ENCODE measurements at places on chromosomes 2 and 18. TPM values are rescaled to one million over a fixed set of nuclear protein-coding genes. Genes with fewer than 3 reads are reported as not detected.

LRRC30 gene
- not detected for total RNA-seq

ZNF236 gene
- 9.4 TPM for total RNA-seq

TACR1 gene
- 0.56 TPM for total RNA-seq

CRYBA2 gene
- total RNA-seq, result not detected

PROM2 gene
- total RNA-seq, result under 0.01 TPM

UCN gene
- 1.1 TPM for total RNA-seq

TEKT4 gene
- total RNA-seq, result not detected

SCN7A gene
- under 0.01 TPM for total RNA-seq

ZNF892 gene
- 4.0 TPM for total RNA-seq

CPLX4 gene
- not detected for total RNA-seq

ANKRD30BL gene
- not detected for total RNA-seq

SERPINB2 gene
- 0.38 TPM for total RNA-seq

MERTK gene
- 1.7 TPM for total RNA-seq

MYCN gene
- not detected for total RNA-seq

SERPINB10 gene
- not detected for total RNA-seq

POMC gene
- total RNA-seq, result 0.85 TPM

RGPD4 gene
- under 0.01 TPM for total RNA-seq

DAW1 gene
- total RNA-seq, result 31.6 TPM

DSC3 gene
- total RNA-seq, result under 0.01 TPM

C2orf80 gene
- not detected for total RNA-seq

POTEC gene
- under 0.01 TPM for total RNA-seq

M1AP gene
- total RNA-seq, result under 0.01 TPM

CNDP1 gene
- total RNA-seq, result not detected

ST6GAL2 gene
- total RNA-seq, result under 0.01 TPM

FIGN gene
- total RNA-seq, result 1.7 TPM

UGT1A4 gene
- total RNA-seq, result not detected

KYNU gene
- 2.8 TPM for total RNA-seq

ICOS gene
- total RNA-seq, result not detected

RNF144A gene
- total RNA-seq, result 0.56 TPM

SLC9A4 gene
- not detected for total RNA-seq

TRIM54 gene
- under 0.01 TPM for total RNA-seq

C1QL2 gene
- total RNA-seq, result not detected

PIKFYVE gene
- total RNA-seq, result 30.7 TPM

CFAP65 gene
- not detected for total RNA-seq

FER1L5 gene
- 0.96 TPM for total RNA-seq

Data from regular cardiac myocyte (primary cell).